ENCODE measurements at places on chromosomes 6 and 20.

- no peak for DNase-seq
These were observed 33.8 kb downstream of the GMPR start for GRCh38 chr6:16272201-16272600.

GRCh38 chr6:91761621-91762020 is 1174.7 kb upstream of the MAP3K7 start:
- no peak for DNase-seq

DNA sequence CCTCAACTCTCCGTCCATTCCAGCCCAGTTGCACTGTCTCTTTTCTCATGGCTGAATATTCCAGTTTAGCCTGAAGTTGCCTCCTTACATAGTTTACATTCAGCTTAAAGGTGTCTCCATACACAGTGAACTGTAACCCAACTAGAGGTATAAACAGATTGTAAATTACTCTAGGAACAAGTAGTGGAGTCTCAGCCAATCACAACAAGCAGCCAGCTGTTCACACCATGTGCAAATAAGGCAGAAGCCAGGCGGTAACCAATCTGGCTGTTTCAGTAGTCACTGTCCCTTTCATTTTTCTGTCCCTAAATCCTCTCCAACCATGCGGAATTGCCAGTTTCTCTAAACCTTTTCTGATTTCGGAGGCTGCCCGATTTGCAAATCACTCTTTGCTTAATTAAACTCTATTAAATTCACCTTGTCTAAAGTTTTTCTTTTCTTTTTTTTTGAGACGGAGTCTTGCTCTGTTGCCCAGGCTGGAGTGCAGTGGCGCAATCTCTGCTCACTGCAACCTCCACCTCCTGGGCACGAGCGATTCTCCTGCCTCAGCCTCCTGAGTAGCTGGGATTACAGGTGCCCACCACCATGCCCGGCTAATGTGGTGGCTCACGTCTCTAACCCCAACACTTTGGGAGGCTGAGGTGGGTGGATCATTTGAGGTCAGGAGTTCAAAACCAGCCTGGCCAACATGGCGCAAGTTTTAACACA is 37.6 kb upstream of the GFOD1 start:
- DNase-seq, result no peak

DNA sequence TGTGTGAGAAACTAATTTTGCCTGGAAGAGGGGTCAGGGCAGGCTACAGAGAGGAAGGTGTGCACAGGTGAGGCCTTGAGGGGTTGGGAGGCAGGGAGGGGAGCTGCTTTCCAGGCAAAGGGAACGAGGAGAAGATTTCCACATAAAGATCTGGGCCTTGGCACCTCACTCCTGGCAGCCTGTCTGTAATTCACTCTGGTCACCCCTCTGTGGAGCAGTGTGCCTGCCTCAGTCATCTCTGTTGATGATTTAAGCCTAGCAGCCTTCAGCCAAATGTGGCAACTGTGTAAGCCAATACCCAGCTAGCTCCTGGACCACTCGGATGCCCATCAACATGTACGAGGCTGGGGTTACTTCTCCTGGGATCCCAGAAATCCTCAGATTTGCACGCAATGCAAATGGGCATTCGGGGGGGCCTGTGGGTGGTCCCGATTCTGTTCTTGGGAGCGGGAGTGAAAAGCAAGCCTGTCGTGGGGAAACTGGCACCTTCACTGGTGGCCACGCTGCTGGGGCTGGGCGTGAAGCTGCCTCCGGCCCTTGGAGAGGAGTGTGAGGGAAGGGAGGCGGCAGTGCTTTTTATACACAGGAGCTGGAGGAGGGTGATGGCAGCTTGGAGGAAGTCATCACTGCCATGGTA is 360.4 kb downstream of the ZFAND3 start:
- no peak for DNase-seq

DNA sequence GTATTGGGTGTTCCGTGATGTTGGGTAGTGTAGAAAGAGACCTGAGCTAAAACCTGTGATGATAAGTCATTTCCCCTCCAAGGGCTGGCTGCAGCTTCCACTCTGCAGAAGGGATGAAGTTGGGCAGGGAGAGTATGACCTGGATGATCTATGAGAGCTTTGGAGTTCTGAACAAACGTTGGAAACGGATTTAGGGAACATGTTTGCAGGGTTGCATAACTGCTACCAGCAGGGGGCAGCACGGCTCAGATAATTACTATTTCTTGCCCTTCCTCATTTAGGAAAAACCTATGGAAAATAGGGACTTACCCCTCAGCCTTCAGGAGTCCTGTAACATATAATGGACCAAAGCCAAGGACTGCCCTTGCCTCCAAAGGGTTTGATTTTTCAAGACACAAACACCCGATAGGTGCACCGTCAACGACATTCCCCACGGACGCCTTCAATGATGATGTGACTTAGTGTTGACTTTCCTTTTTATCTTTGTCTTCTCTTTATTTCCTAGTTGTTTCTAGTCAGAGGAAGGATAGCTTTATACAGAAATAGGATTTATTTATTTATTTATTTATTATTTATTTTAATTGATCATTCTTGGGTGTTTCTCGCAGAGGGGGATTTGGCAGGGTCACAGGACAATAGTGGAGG is 164.9 kb upstream of the SASH1 start:
- DNase-seq, result peak; percentile 10

DNA sequence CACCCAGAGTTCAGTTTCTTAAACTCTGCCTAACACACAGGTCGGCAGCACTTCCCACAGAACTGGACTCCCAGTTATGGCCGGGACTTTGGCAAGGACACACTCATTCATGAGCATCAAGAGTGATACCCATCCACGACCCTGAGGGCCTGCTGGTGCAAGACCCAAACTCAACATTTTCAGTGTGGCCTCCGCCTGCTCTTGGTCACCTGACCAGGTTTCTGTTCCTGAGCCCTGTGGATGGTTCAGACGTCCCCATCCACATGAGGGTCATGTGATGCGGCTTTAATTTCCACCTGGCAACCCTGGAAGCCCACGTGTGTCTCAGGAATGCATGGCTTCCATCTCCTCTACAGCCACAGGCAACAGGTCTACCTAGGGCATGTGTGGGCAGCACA is 245.3 kb downstream of the DLL1 start:
- DNase-seq, result no peak

DNA sequence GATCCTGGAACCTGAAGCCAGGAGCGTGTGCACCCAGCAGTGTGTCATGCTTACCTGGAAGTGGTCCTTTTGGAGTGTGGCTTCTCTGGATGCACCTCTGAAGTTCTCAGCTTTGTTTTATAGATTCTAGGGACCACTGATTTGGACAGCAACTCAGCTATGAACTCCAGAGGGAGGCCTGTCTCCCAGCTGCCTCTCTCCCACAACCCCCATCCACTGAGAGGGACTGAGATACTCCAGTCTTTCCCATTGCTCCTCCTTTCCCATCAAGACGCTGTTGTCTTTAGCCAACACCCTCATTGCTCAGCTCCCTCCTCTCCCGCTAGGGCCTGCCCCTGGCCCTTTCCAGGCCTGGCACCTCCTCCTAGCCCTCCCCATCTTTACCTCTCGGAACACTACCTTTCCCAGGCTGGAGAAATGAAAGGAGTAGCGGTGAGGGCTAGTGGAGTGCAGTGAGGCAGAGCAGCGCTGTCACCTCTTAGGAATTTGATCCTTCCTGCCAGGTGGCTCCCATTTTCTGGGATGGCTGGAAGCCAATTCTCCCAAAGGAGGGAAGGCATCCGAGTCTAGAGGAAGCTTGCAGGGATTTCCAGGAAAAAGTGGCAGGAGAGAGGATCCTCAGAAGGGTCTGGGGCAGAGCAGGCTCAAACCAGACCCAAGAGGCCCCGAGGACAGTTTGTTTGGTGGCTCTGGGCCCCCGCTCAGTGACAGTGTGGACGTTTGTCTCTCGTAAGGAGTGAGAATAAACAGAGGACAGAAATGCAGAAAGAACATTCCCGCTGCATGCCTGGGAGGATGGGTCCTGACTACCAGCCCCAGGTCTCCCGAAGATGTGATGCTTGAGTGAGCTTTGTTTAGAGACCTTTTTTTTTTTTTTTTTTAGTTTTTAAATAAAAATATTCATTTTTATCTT is at the start of gene LRRN4:
TSS of gene LRRN4 (minus strand) at position 285 of the 913 bp plus-strand sequence. CDS start 1,261 bp downstream, outside the sequence.
- no peak for DNase-seq

DNA sequence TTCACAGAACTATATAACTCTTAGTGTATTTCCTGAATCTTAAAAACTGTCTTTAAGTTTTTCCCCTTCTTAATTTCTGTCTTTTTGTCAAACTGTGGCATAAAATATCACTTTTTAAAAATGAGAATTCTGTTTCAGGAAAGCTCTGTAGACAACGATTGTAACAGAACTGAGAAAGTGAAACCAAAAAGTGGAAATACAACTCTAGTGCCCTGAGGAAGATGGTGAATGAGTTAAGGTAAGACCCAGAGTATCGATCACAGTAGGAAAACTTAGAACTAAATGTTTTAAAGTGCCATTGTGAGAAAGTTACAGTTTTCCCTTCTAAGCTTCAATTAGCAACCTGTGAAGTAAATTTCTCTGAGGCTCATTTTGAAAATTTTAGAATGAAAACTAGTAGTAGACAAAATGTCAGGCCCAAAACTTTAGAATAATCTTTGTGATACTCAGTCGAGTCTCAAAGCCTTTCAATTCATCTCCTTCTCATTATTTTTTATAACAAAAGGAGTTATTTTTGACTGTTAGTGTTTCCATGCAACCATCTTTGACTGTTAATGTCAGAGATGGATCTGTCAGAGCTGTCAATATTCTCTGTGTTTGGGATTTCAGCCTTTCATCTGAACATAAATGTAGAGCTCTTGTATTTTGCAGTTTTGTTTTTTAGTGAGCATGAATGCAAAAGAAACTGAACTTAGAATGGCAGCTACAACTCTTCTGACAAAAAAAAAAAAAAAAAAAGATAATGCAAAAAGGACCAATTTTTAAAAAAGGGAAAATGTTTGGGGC is 19.0 kb upstream of the TRDN start:
- DNase-seq, result no peak

- no peak for DNase-seq
These were observed 144.5 kb downstream of the CEBPB start for GRCh38 chr20:50335105-50335504.

DNA sequence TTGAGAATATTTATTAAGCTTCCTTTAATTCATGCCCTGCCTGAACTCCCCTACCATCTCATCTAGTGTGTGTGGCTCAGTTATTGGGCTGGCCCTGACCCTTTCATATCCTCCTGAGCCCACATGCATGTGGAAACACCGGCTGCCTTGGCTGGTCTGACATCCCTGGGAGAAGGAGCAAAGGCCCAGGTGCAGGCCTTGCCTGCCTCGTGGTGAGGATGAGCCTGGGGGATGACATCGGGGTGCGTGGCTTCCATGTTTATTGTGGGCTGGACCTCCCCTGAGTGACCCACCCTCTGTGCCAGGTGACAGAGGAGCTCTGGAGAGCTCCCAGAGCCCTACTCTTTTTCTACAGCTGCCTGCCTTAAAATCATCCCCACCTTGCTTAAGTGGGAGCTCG is 69.1 kb downstream of the FOXA2 start:
- no peak for DNase-seq

GRCh38 chr20:32333988-32334885 is 23.9 kb upstream of the ASXL1 start:
- peak; percentile 39 for DNase-seq

DNA sequence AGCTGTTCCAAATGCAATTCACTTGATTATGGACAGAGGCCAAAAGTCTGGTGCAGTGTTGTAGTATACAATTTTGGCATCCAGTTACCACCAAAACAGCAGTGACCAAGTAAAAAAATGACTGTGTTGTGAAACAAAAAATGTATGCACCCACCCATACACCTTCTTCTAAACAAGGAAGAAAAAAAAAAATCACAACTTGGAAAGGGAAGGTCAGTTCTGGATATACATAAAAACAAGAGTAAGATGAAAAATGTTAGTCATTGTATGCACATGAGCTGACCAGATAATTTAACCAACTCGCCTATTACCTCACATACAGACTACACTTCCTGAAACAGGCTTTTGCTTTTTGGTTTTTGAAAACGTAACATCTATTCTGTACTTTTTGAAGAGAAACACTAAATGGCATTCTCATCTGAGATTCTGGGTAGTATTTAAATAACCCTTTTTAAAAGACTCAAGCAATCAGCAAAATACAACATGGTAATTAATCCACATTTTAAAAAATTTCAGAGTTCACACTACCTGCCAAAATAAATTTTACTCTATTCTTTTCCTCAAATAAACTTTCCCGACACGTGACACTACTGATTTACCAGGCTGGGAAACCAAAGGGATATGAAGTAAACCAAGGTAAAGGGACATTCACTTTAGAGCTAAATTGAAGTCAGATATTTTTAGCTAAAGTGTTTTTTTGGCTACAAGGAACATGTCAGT is 141.6 kb upstream of the SHLD1 start:
- no peak for DNase-seq

GRCh38 chr20:11716239-11716944 is 201.3 kb upstream of the BTBD3 start:
- peak; percentile 50 for DNase-seq

- DNase-seq, result no peak
These were observed 3.1 kb downstream of the KLHL32 start for GRCh38 chr6:96927660-96928059.

DNA sequence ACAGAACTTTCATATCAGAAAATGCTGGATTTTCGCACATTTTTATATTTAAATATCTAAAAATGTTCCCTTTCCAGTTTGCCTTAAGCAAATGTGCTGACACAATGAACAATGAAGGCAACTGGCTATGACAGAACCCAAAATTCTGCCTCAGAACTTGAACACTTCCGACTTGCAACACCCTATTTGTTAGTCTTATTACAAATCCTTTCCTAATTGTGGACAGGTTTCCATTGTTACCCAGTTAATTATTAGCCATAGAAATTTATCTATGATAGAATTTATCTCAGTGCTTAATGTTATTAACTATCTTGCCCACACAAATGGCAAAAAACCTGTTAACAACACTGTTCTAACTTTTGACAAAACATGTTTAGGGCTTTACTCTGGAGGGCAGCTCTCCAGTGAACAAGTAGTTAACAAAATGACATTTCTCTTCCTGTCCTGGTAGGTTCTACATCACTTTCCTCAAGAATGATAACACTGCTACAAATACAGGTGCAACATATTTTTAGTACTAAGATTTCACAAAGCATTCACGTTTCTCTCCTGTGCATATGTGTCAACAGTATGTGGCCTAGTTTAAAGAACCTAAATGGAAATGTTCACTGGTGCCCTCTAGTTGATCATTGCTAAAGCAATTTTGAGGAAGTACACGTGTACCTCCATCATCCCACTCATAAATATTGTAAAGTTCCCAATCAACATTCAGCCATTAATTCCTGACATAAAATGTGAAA is 58.4 kb downstream of the HIVEP2 start:
- no peak for DNase-seq

Data from anterior cingulate cortex (tissue), 58 donors.